NCI-H1417 treated with DMSO at 0.1 percent for 48 hours (cell line): ENCODE measurements at places on chromosomes 13 and 19.

- no peak for DNase-seq
These were observed 4.9 kb downstream of the FXYD3 start for GRCh38 chr19:35120492-35120891.

DNA sequence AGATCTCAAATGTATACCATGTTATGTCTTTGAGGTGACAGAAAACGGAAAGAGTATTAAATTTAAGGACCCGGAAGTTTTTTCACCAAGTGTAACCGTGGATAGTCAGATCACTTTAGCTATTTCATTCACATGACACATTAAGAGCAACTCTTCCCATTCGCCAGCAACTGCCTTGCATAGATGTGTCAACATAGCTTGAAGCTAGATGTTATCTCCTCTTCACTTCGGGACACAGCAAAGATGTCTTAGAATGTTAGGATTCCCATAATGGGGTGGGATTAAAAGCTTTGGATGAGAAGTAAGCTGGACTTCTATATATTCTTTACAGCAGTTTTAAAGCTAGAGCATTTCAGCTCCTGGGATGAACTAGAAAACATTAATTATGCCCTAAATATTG is 1135.9 kb upstream of the PCDH20 start:
- no peak for DNase-seq

- DNase-seq = no peak
These were observed 59.8 kb downstream of the RUBCNL start for GRCh38 chr13:46327246-46327645.

DNA sequence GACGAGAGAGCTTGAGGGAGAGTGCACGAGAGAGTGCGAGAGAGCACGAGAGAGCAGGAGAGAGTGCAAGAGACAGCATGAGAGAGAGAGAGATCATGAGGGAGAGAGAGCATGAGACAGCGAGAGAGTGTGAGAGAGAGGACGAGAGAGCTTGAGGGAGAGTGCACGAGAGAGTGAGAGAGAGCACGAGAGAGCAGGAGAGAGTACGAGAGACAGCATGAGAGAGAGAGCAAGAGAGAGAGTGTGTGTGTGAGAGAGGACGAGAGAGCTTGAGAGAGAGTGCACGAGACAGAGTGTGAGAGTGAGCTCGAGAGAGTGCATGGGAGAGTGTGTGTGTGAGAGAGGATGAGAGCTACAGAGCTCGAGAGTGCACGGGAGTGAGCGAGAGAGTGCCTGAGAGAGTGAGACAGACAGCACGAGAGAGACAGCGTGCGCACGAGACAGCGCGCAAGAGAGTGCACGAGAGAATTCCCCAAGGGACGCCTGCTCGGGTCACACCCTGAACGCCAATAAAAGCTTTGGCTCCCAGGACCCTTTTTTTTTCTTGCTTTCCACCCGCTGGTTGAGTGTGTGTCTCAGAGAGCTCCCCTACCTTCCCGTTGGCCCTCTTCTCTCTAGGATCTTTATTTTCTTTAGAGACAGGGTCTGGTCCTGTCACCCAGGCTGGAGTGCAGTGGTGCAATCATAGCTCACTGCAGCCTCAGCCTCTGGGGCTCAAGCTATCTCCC is 3.7 kb downstream of the CD70 start:
- no peak for DNase-seq

GRCh38 chr19:51552996-51553725 is 17.9 kb upstream of the ZNF175 start:
- no peak for DNase-seq

DNA sequence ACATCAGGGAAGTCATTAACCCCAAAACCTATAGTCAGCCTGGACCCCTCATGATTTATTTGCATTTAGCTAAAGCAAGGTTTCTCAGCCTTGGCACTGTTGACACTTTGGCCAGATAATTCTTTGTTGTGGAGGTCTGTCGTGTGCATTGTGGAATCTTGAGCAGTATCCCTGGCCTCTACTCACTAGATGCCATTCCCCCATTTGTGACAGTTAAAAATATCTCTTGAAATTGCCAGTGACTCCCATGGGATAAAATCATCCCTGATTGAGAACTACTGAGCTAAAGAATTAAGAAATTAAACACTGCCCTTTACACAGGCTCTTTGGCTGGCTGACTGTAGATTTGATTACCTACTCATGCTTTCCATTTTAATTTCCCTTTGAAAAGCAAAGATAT is 102.7 kb downstream of the LMO7 start:
- no peak for DNase-seq

GRCh38 chr13:41065078-41065477 is 3.8 kb downstream of the WBP4 start:
- DNase-seq = no peak

DNA sequence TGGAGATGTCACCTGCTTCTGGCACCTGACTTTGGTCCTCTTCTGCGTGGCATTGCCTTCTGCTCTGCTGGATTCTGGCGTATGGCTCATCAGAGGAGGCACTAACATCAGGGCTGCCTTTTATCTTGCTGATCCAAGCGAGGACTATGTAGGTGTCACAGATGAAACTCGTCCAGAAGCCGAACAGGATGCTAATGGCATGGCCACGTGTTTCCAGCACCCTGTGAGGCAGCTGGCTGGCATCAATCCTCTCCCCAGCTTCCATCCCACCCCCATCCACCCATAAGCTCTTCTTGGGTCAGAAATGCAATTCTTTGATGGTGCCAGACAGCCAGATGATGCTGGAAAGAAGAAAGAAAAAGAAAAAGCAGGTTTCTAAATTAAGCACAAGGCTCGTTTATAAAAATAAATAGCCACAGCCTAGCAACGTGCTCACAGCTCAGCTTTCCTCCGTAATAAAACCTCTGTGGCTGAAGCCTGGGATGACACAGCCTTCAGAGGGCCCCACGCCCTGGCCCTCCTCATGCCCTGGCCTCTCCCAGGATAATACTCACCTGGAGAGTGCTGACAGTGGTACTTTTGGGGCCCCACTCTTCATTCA is 212.9 kb upstream of the SERP2 start:
- DNase-seq = no peak

DNA sequence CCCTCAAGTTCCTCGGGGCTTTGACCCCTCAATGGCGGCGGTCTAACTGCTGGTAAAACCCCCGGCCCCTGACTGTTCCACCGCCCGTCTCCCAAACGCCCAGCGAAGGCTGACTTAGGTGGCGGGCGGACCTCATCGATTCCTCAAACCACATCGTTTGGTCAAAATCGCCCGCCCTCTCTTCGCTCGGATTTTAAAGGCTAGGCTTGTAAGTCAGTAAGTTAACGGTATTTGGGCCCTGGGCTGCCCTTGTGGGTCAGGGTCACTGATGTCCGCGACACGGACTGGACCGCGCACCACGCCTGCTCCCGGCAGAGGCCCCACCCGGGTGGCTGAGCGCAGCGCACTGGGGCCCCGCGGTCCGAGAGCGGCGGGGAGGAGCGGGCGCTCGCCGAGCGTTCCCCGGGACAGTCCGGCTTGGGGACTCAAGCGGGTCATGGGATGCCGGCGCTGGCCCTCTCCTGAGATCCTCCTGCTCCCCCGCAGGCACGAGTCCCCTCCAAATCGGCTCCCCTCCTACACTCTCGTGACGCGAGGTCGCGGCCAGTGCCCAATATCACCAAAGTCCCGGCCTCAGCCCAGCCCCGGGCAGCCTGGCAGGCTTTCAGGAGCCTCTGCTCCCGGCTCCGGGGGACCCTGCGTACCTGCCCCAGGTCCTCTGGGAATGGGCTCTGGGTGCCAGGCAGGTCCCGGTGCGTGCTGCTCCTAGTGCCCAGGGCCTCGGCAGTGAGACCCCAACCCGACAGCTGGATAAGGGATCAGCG is 1.0 kb downstream of the FLT1 start:
- DNase-seq = no peak

DNA sequence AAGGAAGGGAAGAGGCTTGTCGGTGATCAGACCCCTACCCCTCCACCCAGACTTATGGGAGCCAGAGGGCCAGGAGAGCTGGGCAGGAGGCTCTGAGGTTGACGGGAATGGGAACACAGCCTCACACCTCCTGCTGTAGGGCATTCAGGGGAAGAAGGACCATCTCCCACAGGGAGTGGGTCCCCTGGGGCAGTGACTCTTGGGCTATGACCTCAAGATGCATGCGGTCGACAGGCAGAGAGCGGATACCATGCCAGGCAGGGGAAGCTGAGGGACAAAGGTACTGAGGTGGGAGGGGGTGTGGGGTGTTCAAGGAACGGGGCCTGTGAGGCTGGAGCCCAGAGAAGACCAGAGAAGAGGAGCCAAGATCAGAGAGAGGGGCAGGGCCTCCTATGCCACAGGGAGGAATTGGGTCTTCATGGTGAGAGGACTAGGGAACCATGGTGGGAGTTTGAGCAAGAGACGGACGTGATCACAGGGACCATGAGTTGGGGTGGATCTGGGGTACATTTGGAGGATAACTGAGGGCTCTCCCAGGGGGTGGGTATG is 4.6 kb upstream of the TCF3 start:
- DNase-seq = no peak

- DNase-seq = no peak
These were observed 19.0 kb downstream of the GNG7 start for GRCh38 chr19:2683430-2684003.

GRCh38 chr13:43360171-43360570 is 336.8 kb downstream of the DNAJC15 start:
- no peak for DNase-seq

- no peak for DNase-seq
These were observed 1.7 kb upstream of the PRAM1 start for GRCh38 chr19:8504171-8504570.

GRCh38 chr13:113546571-113547237 is 37.8 kb upstream of the TFDP1 start:
- no peak for DNase-seq

DNA sequence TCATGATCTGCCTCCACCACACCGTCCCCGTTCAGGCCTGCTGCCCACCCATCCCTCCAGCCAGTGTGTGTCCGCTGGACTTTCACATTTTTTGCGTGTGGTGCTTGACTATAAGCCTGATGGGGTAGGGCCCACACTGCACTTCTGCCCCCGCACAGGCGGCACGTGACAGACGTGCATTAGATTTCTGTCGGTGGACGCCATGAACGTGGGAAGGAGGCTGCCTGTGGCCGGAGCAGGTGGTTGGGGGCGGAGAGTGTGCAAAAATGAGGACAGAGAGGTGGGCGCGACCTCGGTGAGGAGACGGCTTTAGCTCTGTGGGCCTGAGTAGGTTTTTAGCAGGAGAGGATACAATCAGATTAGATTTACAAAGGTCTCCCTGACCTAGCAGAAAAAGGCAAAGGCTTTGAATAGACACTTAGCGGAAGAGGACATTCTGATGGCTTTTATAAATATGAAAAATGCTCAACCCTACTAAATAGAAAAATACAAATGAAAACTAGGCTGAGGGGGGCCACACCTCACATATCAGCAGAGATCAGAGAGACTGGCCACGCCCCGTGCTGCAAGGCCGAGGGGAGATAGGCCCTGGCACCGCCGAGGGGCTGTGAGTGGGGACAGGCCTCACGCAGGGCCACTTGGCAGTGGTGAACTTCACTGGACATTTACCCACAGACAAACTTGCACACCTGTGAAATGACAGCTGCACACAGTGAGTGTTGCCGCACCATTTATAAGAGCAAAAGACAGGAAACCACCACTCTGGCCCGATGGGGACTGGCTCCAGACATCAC is 25.4 kb downstream of the PAK4 start:
- no peak for DNase-seq

DNA sequence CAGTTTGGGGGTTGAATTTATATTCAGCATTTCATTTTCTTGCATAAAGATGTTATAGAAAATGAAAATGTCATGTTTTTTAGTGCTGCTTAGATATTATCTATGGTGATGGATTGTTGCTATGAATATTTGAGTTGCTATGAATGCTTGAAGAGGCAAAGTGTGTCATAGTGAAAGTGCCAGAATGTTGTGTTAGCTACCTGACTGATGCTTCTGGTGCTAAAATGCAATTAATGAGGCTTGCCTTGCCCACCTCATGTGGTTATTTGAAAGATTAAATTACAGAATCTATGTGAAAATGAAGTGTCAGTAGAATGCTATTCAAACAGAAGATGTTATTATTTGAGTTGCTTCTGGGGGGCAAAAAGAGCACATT is 62.7 kb upstream of the MYCBP2 start:
- DNase-seq = no peak

- DNase-seq = peak; percentile 29
These were observed 68.1 kb downstream of the ABCC4 start for GRCh38 chr13:95233026-95233635.

DNA sequence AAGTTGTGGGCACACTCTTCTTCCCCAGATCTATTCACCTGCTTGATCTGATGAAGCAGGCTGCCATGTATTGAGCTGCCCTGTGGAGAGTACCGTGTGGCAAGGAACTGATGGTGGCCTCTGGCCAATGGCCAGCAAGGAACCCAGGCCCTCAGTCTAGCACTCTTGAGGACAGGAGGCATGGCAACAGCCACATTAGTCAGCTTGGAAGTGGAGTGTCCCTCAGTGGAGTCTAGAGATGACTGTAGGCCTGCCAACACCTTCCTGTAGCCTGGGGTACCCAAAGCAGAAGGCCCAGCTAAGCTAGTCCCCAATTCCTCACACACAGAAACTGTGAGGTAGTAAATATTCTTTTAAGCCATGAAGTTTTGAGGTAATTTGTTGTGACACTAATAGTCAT is 412.5 kb downstream of the DACH1 start:
- DNase-seq = no peak

- no peak for DNase-seq
These were observed 189.1 kb downstream of the GGACT start for GRCh38 chr13:100399455-100399854.

DNA sequence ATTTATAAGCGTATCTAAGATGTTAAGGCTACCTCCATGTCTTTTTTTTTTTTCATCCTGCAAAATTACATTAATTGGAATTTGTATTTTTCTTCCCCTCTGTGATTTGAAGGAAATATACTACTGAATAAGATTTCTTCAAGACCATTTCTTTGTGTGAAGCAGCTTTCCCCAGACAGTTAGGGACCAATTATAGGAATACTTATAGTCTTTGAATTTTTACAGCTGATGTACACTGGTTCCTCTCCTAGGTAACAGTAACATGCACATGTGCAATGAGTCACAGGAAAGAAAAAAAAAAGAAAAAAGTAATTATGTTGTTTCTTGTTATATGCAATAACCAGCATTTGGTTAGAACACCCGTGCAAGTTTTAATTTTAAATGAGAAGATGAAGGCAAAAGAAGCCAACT is 82.0 kb downstream of the PCDH9 start:
- DNase-seq = no peak

- DNase-seq = no peak
These were observed 439.8 kb downstream of the ITGBL1 start for GRCh38 chr13:101892296-101892695.

DNA sequence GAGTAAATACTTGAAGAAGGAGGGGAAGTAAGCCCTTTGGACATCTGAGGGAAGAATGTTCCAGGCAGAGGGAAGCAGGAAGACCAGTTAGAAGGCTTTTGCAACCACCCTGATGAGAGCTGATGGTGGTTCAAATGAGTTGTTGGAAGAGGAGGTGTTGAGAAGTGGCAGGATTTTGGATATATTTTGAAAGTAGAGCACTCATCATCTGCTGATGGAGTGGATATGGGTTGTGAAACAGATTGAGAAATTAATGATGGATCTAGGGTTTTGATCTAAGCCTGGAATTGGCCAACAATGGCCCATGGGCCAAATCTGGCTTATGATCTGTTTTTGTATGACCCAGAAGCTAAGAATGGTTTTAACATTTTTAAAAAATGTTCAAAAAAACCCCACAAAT is 230.7 kb downstream of the NDFIP2 start:
- DNase-seq = no peak
